ENCODE measurements at places on chromosomes 16 and 17. TPM values are rescaled to one million over a fixed set of nuclear protein-coding genes. Genes with fewer than 3 reads are reported as not detected.

- peak; percentile 87 for DNase-seq
Measured at GRCh38 chr16:4415538-4416199, 727 bp downstream of the CORO7 start.

- no peak for DNase-seq
Measured at GRCh38 chr16:49431040-49431439, 57.4 kb downstream of the C16orf78 start.

Gene CLDN7
- total RNA-seq: 40.8 TPM

GRCh38 chr16:31201582-31202413, 762 bp downstream of the PYCARD start:
- peak; percentile 85 for DNase-seq

GRCh38 chr16:50684823-50685461, 3.8 kb upstream of the SNX20 start:
- no peak for DNase-seq

DNA sequence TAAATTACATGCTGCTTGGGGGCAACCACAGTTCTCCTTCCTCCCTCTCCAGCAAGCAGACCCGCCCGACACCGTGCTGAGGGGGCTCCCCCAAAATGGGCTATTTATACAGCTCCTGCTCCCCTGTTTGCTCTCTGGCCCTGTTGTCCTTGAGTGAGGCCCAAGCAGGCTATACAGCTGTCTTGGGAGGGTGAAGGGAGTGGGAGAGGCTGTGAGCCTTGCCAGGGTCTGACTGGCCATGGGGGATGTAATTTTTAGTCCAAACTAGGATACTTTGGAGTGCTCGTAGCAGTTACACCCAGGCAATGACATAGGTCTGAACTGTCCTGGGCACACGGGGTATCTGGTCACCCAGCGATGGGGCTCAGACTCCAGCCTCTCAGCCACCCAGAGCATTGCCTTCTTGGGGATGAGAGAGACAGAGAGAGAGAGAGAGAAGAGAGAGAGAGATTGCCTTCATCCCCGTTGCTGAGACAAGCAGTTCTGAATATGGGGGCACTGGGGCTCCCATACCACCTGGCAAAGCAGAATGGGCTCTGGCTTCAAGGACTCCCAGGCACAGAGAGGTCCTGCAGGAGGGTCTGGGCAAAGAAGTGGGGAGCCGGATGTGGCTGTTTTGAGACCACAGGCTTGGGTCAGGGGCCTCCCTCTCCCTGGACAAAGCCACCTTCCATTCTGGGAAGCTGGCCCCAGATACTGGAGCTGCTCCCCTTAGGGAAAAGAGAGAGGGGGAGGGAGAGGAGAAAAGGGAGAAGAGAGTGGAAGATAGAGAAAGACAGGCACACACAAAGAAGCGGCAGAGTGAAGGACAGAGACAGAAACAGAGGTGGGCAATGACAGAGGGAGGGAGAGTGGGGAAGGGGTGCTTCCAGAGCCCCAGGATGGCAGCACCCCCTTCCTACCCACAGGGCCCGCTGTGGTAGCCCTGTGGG, 10.7 kb upstream of the TMEM92 start:
- DNase-seq: peak; percentile 21

DNA sequence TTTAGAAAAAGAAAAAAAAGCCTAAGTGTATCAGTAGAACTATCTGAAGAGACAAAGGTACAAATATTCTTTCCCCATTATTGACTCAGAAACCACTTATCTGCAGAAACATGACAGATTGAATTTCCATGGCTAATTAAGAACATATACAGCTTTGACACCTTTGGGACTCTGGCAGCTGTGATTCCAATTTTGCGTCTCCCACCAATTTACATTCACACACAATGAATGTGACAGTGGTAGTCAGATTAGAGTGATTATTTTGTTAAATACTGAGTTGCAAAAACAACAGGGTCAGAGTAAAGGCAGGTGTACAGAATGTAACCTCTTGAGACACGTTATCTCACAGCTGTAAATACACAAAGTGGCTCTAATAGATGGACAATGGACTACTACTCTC, 5.3 kb upstream of the PPM1D start:
- no peak for DNase-seq

DNA sequence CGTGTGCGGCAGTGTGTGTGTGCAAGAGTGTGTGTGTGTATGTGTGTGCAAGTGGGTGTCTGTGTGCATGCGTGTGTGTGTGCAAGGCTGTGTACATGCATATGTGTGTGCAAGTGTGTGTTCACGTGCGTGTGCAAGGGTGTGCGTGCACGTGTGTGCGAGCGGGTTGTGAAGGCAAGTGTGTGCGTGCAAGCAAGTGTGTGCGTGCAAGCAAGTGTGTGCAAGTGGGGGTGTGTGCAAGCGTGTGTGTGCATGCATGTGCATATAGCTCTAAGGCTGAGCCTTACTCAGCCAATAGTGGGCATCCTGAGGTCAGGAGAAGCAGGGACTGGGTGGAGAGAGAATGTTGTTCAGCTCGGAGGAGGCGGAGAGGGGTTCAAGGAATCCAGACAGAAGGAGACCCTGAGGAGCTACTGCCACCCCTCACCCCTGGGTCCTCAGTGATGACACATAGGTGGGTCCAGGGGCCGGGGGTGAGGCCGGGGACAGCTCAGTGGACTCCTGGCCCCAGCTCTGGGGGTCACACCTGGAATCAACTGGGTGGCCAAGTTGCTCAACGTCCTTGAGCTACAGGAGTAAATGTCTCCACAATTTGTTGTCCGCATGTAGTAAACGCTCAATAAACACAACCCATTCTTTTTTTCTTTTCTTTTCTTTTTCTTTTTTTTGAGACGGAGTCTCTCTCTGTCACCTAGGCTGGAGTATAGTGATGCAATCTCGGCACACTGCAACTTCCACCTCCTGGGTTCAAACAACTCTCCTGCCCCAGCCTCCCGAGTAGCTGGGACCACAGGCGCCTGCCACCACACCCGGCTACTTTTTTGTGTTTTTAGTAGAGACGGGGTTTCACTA, 1.8 kb downstream of the PRR29 start:
- peak; percentile 31 for DNase-seq

GRCh38 chr17:36060816-36061215, 3.3 kb upstream of the CCL18 start:
- DNase-seq: no peak

Gene ZG16B
- not detected for total RNA-seq

Gene SOCS1
- 16.4 TPM for total RNA-seq

DNA sequence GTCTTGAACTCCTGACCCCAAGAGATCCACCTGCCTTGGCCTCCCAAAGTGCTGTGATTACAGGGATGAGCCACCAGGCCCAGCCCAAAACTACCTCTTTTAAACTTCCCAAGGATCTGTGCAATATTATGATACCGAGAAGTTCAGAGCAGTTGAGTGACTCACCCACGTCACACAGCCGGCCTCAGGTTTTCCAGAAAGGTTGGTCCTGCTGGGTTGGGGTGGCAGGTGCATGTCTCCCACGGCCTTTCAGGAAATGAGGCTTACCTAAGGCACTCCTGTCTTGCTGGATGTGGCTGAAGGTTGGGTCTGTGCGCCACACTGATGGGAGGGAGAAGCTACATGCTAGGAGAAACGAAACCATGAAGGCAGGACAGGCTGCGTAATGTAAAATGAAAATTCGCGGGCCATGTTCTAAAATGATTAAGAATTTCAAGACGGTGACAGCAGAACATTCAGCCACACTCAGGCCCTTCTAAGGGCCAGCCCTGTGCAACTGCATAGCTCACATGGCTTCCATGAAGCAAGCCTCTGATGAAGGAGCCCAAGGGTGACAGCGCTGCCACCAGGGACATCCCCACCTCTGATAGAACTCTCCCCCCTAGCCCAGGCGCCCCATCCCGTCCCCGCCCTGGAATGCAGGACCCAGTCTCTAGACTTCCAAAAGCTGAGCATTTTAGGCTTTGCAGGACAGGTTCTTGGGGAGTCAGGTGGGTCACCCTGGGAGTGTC, 6.6 kb upstream of the GLIS2 start:
- peak; percentile 31 for DNase-seq

GRCh38 chr17:15900871-15901270, 44.1 kb upstream of the ADORA2B start:
- DNase-seq: no peak

- peak; percentile 96 for DNase-seq
Measured at GRCh38 chr16:65745-66144, 6.7 kb downstream of the RHBDF1 start.

Gene MYH1
- total RNA-seq: not detected

GRCh38 chr16:48008011-48008525, 147.7 kb downstream of the ABCC12 start:
- DNase-seq: no peak

GRCh38 chr16:15613676-15614075, 29.3 kb downstream of the MARF1 start:
- no peak for DNase-seq

DNA sequence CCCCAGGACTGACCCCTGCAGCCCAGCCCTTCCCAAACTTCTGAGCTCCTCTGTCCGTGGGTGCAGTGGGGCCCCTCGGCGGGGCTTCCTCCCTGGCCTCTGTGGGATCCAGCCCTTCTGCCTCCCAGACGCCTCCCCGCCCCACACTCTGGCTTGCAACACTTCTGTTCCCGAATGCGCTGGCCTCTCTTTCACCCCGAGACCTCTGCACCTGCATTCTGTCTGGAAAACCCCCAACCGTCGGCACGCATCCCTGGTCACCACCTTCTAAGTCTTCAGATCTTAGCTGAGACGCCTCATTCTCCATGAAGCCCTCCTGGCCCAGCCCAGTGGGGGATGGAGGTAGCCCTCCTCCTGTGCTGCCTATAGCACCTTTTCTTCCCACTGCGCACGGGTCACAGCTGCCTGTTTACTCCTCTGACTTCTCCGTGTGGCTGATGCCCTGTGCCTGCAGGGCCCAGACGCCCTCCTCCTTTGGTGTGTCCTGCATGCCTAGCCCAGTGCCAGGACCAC, 26.4 kb downstream of the TMEM235 start:
- DNase-seq: peak; percentile 68

Gene ANKRD40CL
- not detected for total RNA-seq

- no peak for DNase-seq
Measured at GRCh38 chr17:50909765-50910605, 43.8 kb upstream of the TOB1 start.

Gene CNTNAP4
- not detected for total RNA-seq

Gene CACNG3
- not detected for total RNA-seq

- no peak for DNase-seq
Measured at GRCh38 chr17:73039282-73039681, 53.2 kb downstream of the SLC39A11 start.

Gene FBXW10
- not detected for total RNA-seq

GRCh38 chr17:74872313-74873036, at the start of gene FDXR:
Gene FDXR, minus strand, starts transcription at chr17:74872994. Its CDS starts 50 bp downstream, at chr17:74872944.
- no peak for DNase-seq

Gene CDH1
- total RNA-seq: 38.6 TPM

- DNase-seq: peak; percentile 84
Measured at GRCh38 chr17:8133399-8133798, 9.5 kb upstream of the HES7 start.

DNA sequence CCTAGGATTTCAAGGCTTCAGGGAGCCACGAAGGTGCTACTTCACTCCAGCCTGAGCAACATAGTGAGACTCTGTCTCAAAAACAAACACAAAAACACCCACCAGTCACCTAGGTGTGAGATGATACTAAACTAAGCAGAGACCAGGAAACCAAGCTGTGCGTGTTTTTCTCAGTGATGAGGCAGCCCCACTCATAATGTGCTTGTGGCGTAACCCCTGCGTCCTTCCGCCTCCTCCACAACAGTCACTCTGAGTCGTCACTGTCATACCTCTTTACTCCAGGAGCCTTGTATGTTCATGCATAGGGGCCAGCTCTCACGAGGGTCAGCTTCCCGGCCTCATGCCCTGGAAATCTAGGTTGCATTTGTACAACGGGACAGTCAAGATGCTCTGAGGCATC, 31.1 kb upstream of the SLC47A1 start:
- DNase-seq: no peak

Gene KRT15
- total RNA-seq: 0.59 TPM

Gene CXCL16
- total RNA-seq: 0.42 TPM

GRCh38 chr16:17470182-17470907, 415 bp downstream of the XYLT1 start:
- peak; percentile 72 for DNase-seq

GRCh38 chr17:74529243-74529642, 2.0 kb downstream of the CD300LB start:
- DNase-seq: no peak

GRCh38 chr16:47008612-47009011, 35.1 kb upstream of the DNAJA2 start:
- no peak for DNase-seq

DNA sequence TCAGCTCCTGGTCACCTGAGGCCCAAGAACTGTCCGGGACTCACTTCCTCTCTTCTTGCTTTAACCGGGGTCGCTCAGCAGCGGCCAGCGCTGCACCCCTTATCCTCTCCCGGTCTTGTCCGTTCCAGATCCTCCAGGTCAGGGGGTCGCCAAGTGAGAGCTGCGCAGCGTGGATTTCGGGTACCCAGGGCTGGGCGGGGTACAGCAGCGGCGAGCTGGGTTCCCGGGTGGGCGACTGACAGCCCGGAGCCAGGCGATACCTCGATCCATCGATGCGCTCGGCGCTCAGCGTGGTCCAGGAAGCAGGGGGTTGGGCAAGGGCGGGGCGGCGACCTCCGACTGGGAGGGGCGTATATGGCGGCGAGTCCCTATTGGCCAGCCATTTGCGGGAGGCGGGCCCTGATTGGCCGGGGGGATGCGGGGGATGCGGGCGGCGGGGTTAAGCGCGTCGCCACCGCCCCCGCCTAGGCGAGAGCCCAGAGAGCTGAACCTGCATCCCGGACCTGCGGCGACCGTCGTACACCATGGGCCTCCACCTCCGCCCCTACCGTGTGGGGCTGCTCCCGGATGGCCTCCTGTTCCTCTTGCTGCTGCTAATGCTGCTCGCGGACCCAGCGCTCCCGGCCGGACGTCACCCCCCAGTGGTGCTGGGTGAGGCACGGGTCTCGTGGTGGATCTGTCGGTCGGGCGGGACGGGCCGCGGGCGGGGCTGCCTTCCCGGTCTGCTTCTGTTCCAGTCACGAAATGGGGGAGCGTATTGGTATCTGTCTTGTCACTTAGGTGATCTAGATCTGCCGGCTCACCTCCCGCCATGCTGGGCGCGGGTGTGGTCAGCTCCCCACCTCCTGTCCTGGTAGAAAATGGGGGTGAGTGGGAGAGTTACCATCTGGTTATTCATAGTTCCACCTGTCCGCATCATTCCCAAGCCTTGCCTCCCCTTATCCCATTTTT, at the start of gene PLA2G15:
PLA2G15 (plus strand) TSS at position 471 of the 951 bp plus-strand sequence; CDS start at position 525, 54 bp downstream.
- peak; percentile 100 for DNase-seq

GRCh38 chr17:58289869-58290268, 9.1 kb upstream of the MPO start:
- no peak for DNase-seq

Gene ASB16
- not detected for total RNA-seq

DNA sequence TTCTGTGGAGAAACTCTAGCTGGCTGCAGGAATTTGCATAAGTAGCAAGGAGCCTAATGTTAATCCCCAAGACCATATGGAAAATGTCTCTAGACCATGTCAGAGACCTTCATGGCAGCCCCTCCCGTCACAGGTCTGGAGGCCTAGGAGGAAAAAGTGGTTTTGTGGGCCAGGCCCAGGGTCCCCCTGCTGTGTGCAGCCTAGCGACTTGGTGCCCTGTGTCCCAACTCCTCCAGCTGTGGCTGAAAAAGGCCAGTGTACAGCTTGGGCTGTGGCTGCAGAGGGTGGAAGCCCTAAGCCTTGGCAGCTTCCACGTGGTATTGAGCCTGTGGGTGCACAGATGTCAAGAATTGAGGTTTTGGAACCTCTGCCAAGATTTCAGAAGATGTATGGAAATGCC, 306.9 kb upstream of the CA10 start:
- DNase-seq: no peak
